Right atrium auricular region (tissue), 2 donors: ENCODE measurements at places on chromosomes 11 and 22. TPM values are rescaled to one million over a fixed set of nuclear protein-coding genes. Genes with fewer than 3 reads are reported as not detected.

GRCh38 chr11:121463689-121464335, 11.0 kb upstream of the SORL1-AS1 start:
- H3K4me1 ChIP-seq, result no peaks in the 10 kb centered on the region
- H3K4me3 ChIP-seq, result no peak overlapping the region
- H3K36me3 ChIP-seq, result no peaks in the 10 kb centered on the region
- no peaks in the 10 kb centered on the region for H3K27me3 ChIP-seq
- DNase-seq, result no peak
- H3K27ac ChIP-seq, result peak overlapping the region; percentile 31

DNA sequence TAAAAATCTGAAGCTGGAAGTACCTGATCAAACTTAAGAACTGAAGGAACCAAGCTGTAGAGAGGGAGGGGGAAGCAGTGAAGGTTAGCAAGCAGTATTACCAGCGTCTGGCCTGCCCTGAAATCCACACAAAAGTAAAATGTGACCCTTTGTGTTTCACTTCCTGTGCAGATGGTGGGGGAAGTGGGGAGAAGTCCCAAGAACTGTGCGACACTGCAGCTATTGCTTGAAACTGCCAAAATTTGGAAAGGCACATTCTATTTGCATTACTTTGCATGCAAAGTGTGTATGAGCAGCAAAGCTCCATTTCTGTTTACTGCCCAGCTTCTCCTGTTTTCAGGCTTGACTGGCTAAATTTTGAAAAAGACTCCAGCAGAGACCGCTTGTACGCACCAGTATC, 72.1 kb upstream of the BMAL1 start:
- no peak overlapping the region for H3K27ac ChIP-seq
- DNase-seq, result no peak
- H3K27me3 ChIP-seq, result no peaks in the 10 kb centered on the region

GRCh38 chr22:39263626-39264348, 19.0 kb upstream of the PDGFB start:
- H3K27me3 ChIP-seq, result no peaks in the 10 kb centered on the region
- H3K4me1 ChIP-seq, result peaks cover 9% of the 10 kb centered on the region
- H3K36me3 ChIP-seq, result no peaks in the 10 kb centered on the region
- H3K27ac ChIP-seq, result no peak overlapping the region
- H3K4me3 ChIP-seq, result no peak overlapping the region

- H3K4me3 ChIP-seq, result no peak overlapping the region
- H3K27ac ChIP-seq, result no peak overlapping the region
- H3K27me3 ChIP-seq, result no peaks in the 10 kb centered on the region
- no peak for DNase-seq
- H3K4me1 ChIP-seq, result no peaks in the 10 kb centered on the region
Measured at GRCh38 chr22:40313007-40313406, 33.3 kb upstream of the ADSL start.

DNA sequence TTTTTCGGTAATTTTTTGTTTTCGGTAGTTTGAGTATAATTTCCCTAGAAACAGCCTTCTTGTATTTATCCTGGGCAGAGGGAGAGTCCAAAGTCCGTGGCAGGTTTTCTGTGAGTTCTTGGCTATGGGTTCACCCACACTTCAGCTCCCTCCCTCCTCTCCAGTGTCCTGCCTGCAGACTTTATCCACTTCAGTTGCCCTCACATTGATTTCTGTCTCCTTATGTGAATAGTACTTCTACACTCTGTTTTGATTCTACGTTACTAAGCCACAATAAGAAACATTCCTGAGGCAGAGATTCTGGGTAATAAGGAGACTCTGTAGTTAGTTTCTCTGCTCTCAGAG, 868.6 kb downstream of the METTL15 start:
- H3K4me1 ChIP-seq, result no peaks in the 10 kb centered on the region
- no peak overlapping the region for H3K4me3 ChIP-seq
- H3K27ac ChIP-seq, result no peak overlapping the region
- DNase-seq, result no peak
- H3K36me3 ChIP-seq, result no peaks in the 10 kb centered on the region

GRCh38 chr11:46845440-46845739, 690 bp downstream of the CKAP5 start:
- DNase-seq, result no peak
- no peaks in the 10 kb centered on the region for H3K4me1 ChIP-seq
- H3K36me3 ChIP-seq, result no peaks in the 10 kb centered on the region
- H3K27ac ChIP-seq, result peak overlapping the region; percentile 78
- H3K4me3 ChIP-seq, result peak overlapping the region; percentile 96
- H3K27me3 ChIP-seq, result no peaks in the 10 kb centered on the region

DNA sequence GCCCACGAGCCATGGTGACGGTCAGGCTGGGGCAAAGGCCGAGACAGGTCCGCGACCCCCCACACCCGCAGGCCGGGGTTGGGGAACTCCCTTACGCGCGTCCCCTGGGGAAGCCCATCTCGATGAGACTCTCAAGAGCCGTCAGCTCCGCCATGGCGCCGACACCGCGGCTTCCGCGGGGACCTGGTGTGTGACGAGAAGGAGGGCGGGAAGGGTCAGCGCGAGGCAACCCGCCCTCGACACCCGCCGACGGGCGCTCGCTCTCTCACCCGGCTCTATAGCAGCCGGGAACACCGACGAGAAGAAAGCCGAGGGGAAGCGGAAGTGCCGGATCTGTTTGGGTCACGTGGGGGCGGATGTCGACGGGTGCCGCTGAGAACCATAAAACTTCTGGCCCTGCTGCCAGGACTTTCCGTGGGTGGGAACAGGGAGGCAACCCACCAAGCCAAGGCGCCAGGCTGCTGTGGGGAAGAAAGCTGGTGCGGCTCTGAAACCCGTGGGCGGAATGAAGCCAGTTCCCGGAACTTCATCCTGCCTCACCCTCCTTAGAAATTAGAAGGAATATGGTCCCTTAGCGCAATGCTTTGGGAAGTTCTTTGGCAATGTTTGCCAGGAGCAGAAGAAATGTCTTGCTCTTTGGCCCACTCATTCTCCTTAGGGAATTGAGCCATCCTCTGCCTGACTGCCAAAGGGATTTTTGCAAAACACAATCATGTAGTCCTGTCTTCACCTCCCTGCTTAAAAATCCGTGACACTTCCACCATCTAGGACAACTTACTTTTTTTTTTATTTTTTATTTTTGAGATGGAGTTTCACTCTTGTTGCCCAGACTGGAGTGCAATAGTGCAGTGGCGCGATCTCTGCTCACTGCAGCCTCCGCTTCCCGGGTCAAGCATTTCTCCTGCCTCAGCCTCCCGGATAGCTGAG, at the start of gene UBXN1:
TSS of gene UBXN1 (minus strand) at position 304 of the 927 bp plus-strand sequence. CDS start at position 154, 150 bp downstream.
- H3K4me3 ChIP-seq, result peak within 1 kb of the TSS; percentile 82
- H3K4me1 ChIP-seq, result peaks cover 23% of the 10 kb centered on the region
- H3K27me3 ChIP-seq, result no peaks in the 10 kb centered on the region
- peak within 1 kb of the TSS; percentile 88 for H3K27ac ChIP-seq
- peaks cover 21% of the 10 kb centered on the region for H3K36me3 ChIP-seq
- DNase-seq, result peak; percentile 96

DNA sequence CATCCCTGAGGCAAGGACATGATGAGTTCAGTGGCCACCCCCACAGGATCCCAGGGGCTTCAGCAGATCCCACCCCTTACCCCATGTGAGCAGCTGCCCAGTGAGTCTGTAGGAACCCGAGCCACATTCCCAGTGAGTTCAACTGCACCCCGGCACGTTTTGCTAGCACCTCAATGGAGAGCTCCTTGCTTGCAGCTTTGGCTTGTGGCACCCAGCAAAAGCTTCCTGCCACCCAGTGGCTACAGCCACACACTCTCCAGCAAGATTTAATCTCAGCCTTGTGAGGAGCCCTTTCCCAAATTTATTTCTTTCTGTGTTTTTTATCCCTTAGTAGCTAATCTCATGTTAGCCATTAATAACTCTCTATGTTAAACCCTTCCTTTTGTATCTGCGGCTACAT, 4.0 kb downstream of the SAA1 start:
- H3K4me1 ChIP-seq, result no peaks in the 10 kb centered on the region
- DNase-seq, result no peak
- H3K27ac ChIP-seq, result no peak overlapping the region
- H3K27me3 ChIP-seq, result no peaks in the 10 kb centered on the region
- no peak overlapping the region for H3K4me3 ChIP-seq
- H3K36me3 ChIP-seq, result no peaks in the 10 kb centered on the region

DNA sequence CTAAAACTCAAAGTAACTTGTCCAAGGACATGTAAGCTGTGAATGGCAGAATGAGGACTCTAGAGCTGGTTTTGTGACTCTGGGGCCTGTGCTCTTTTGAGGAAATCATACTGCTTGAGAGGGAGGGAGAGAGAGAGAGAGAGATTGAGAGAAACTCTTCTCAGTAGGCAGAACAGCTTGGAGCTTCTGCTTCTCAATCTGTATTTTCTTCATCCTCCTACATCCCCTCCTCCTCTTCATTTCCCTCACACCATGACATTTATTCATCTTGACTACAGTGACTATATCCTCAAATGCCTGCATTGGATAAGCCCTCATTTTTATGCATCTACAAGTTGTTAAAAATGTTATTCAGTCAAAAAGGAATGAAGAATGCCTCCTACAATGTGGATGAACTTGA, 23.7 kb upstream of the OR10D3 start:
- H3K27ac ChIP-seq, result no peak overlapping the region
- no peak overlapping the region for H3K4me3 ChIP-seq

- H3K4me3 ChIP-seq, result no peak overlapping the region
- H3K27ac ChIP-seq, result no peak overlapping the region
- H3K4me1 ChIP-seq, result peaks cover 9% of the 10 kb centered on the region
- H3K36me3 ChIP-seq, result no peaks in the 10 kb centered on the region
Measured at GRCh38 chr11:11081288-11081687, 223.4 kb upstream of the ZBED5 start.

DNA sequence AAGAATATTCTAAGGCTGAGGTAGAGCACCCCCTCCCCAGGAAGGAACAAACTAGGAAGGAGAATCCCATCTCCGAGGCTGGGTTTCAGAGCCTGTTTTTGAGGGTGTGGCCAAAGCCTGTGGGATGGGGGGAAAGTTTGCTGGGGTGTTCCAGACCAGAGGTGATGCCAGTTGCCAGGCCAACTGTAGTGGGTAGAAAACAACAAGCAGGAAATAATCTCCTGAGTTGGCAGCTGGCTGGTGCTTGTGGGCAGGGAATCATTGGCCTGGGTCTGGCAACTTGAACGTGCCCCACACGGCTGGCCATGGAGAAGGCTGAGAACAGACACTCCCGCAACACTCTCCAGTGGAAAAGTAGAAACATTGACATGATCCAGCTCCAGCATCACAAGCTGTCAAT, 385.6 kb downstream of the ETS1 start:
- DNase-seq, result no peak
- no peak overlapping the region for H3K4me3 ChIP-seq
- no peak overlapping the region for H3K27ac ChIP-seq
- no peaks in the 10 kb centered on the region for H3K36me3 ChIP-seq
- H3K27me3 ChIP-seq, result no peaks in the 10 kb centered on the region

- DNase-seq, result no peak
- H3K27ac ChIP-seq, result no peak overlapping the region
- no peaks in the 10 kb centered on the region for H3K4me1 ChIP-seq
- H3K4me3 ChIP-seq, result no peak overlapping the region
Measured at GRCh38 chr11:41047229-41047628, 412.2 kb downstream of the LRRC4C start.

DNA sequence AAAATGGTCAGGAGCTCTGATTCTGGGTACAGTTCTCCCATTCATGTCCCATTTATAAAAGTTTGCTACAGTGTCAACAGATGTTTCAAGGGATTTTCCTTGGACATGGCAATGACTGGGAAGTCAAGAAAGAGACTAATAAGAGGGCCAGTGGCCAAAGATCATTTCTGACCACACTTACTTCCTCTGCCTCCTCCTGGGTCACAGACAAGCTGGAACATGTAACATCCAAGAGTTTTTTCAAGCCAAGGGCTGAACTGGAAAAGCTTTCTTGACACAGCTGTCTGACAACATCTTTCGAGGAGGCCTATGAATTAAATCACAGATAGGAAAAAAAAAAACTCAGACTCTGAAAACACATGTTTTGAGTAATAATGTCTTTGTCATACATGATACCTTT, 8.7 kb downstream of the COMMD9 start:
- H3K27me3 ChIP-seq, result no peaks in the 10 kb centered on the region
- H3K27ac ChIP-seq, result no peak overlapping the region
- peaks cover 15% of the 10 kb centered on the region for H3K36me3 ChIP-seq
- DNase-seq, result no peak

GRCh38 chr11:122703541-122704272, 48.2 kb downstream of the UBASH3B start:
- H3K27me3 ChIP-seq, result no peaks in the 10 kb centered on the region
- no peak overlapping the region for H3K4me3 ChIP-seq
- no peak overlapping the region for H3K27ac ChIP-seq
- no peak for DNase-seq
- no peaks in the 10 kb centered on the region for H3K4me1 ChIP-seq
- no peaks in the 10 kb centered on the region for H3K36me3 ChIP-seq

- H3K27ac ChIP-seq, result peak overlapping the region; percentile 67
- DNase-seq, result no peak
- H3K4me3 ChIP-seq, result no peak overlapping the region
- no peaks in the 10 kb centered on the region for H3K4me1 ChIP-seq
- H3K27me3 ChIP-seq, result no peaks in the 10 kb centered on the region
Measured at GRCh38 chr22:41596776-41597634, 7.4 kb upstream of the PMM1 start.

DNA sequence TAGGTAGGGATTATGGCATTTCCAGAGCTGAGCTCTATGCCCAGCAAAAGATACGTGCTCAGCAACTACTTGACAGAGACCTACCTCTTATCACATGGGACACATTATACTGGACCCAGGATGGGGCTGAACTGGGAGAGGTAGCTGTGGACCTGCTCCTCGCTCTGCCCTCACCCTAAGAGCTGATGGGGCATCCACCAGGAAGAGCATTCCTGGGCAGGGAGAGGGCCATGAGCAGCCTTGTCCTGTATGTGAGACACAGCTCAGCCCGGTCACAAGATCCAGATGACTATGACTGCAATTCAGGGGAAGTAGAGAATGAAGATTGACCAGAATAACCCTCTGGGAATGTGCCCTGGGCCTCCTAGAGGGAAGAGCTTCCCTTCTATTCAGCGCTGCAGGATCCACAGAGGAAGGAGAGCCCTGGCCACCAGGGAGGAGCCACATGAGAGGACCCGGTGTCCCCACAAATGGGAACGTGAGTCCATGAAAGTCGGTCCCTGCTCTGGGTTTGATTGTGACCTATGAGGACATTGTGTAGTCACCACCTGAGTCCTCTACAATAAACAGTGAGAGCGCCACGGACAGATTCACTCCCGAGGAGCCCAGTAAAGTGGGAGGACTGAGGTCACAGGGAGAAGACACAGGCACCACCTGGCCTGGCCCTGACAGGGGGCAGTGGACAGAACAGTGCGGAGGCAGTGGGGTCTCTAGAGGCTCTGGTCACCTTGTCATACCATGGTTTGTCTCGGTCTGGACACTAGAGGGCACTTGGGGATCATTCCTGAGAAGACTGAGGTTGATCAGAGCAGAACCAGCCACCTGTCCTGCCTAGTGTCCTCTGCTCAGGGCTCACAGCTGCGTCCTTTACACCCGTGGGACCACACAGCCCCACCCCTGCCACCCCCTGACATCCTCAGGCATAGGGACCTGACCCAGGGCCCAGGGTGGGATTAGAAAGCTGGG, 99.5 kb downstream of the ZNF280B start:
- no peaks in the 10 kb centered on the region for H3K36me3 ChIP-seq
- H3K4me1 ChIP-seq, result no peaks in the 10 kb centered on the region
- no peak overlapping the region for H3K4me3 ChIP-seq
- peak; percentile 53 for DNase-seq
- H3K27me3 ChIP-seq, result no peaks in the 10 kb centered on the region
- no peak overlapping the region for H3K27ac ChIP-seq

Gene TSSK2
- total RNA-seq, result not detected

Gene DNAJB7
- total RNA-seq, result not detected

Gene DENND5A
- 75.8 TPM for total RNA-seq

Gene C11orf52
- total RNA-seq, result 1.5 TPM

Gene APOA1
- 9.5 TPM for total RNA-seq

Gene HPX
- 0.20 TPM for total RNA-seq

Gene MMP27
- total RNA-seq, result not detected

Gene DEFB131B
- total RNA-seq, result not detected
